BE2C (cell line): ENCODE measurements at places on chromosomes 11 and 22.
A peak's percentile ranks its signal among the peaks of the same experiment; 100 is the strongest.

DNA sequence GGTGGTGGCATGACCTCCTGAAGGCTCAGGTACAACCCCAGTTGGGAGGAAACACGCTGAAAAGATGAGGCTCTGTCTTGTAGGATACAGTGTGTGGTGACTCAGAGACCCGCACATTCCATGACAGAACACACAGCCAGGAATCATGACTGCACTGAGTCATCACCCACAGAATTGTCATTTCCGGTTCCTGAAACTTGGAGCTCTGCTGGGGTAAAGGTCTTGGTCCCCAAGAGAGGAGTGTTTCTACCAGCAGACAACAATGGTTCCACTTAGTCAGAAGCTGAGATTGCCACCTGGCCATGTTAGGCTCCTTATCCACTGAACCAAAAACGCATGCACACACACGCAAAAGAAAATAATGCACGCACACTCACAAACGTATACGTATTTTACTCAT is 31.5 kb upstream of the CYB5R3 start:
- no peak for DNase-seq

GRCh38 chr11:119236891-119237290 is 30.8 kb downstream of the CBL start:
- no peak for DNase-seq

GRCh38 chr11:69630017-69630416 is 10.9 kb upstream of the CCND1 start:
- DNase-seq: peak; percentile 60

DNA sequence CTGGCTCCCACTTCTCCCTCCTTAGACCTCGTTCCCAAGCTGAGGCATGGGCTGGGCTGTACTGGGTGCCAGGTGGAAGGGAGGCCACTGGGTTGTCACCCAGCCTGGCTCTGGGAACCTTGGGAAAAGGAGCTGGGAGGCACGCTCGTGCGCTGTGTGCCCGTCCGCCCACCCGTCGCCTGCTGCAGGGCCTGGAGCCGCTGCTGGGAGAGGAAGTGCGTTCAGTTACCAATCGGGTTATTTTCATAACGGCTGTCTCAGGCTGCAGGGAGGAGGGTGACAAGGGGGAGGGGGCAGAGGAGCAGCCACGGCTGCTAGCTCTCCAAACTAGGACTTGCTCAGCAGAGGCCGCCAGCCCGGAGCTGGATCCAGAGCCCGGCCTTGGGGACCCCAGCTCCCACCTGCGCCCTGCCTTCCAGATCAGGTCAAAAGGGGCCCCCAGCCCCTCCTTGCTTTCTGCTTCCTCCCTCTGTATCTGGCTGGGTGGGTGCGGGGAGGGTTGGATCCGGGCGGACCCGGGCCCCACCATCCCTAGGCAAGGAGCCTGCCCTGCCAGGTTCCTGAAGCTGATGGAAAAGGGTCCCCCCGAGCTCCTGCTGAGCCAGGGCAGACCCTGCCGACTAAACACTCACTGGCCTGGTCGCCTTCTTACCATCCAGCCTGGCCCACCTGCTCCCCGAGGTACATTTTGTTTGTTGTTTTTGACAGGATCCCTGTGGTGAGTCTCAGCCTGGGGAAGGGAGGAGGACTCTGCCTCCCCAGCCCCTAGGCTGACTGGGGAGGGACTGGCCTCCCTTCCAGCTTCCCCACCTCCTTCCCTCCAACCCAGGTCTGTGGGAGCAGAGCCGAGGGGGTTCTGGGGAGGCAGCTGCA is 14.3 kb downstream of the DGKZ start:
- DNase-seq: peak; percentile 63

- DNase-seq: no peak
These were observed 11.1 kb downstream of the NEAT1 start for GRCh38 chr11:65433657-65434056.

DNA sequence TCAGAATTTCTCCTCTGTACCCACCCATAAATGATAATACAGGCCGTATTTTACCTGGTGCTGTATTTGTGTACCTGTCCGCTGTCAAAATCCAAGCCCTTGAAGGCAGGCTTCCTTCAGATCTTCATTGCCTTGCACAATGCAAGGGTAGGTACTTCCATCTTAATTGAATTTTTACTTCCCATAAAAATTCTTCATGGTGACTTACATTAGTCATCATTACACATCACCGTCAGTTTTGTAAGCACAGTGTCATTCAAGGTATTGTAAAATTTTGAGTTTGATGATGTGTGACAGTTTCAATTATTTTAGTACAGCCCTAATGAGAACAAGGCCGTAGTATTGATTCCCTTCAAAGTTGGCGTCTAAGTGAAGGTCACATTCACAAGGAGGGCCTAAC is 770 bp upstream of the TSG101 start:
- no peak for DNase-seq

- no peak for DNase-seq
These were observed 1.2 kb downstream of the MICALL1 start for GRCh38 chr22:37907036-37907954.

- DNase-seq: no peak
These were observed 10.5 kb downstream of the IGSF22 start for GRCh38 chr11:18715476-18715875.

DNA sequence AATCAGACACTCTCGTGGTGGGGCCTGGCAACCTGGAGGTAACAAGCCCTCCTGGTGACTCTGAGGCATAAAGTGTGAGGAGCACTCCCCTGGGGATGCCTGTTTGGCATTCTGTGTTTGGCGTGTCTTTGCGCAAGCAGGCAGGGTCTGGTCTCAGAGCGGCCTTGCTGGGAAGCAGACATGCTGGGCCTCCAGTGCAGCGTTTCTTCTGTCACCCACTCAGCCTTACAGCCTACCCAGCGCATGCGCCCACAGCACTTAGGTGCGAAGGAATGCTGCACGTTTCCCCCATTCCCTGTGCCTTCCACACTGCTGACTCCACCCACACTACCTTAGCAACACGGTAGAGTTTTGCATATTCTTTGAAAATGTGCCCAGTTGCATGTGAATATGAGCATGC is 7.4 kb upstream of the CXCR5 start:
- DNase-seq: no peak

DNA sequence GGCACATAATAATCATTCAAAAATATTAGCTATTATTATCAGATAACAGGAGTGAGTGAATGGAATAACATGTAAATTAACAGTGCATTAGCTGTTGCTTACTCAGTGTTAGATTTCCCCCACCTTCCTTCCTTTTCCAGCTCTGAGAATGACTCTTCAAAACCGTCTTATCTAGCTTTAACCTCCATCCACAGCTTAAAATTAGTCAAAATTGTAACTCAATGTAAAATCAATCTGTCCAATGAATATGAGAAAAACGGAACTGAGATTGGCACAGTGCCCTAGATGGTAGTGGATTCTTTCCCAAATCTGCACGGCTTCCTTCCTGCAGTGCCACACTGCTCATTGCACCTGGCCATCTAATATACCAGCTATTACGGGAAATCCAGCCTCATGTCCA is 156.8 kb upstream of the BDNF start:
- DNase-seq: no peak

GRCh38 chr11:110433393-110434333 is 3.9 kb downstream of the FDX1 start:
- no peak for DNase-seq

GRCh38 chr11:7292922-7293321 is 41.2 kb downstream of the SYT9 start:
- no peak for DNase-seq

GRCh38 chr11:97157221-97157740 is 767.5 kb downstream of the JRKL start:
- no peak for DNase-seq

DNA sequence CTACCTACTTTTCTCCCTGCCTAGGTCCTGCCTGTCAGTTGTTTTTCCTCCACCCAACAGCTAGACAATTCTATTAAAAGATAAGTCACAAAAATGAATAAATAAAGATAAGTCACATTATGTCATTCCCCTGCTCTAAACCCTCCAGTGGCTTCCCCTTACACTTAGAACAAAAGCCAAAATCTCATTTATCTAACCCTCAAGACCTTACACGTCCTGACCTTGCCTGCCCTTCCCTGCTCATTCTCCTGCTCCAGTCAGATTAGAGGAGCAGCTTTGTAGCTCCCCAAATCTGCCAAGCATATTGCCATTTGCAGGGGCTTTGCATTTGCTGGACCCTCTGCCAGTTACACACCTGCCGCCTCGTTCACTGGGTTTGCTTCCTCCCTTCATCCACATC is 16.7 kb downstream of the KREMEN1 start:
- no peak for DNase-seq

- no peak for DNase-seq
These were observed 66.6 kb upstream of the MPPED2 start for GRCh38 chr11:30652801-30653200.

DNA sequence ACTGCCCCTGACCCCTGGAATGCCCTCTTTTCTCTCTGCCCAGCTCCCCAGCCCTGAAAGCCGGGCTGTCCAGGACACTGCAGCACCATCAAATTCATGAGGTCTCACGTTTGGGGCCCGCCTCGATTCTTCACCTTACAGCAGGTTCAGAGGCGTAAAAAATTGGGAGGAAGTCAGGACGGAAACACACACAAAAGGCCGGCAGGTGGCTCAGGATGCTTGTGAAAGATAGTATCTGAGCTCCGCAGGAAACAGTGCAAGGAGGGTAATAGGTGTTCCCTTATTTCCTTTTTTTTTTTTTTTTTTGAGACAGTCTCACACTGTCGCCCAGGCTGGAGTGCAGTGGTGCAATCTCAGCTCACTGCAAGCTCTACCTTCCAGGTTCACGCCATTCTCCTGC is 4.1 kb downstream of the RFPL2 start:
- DNase-seq: no peak

- no peak for DNase-seq
These were observed at the start of gene ADORA2A for GRCh38 chr22:24427500-24428164. Gene ADORA2A (plus strand): TSS chr22:24427599. CDS start chr22:24433405, 5,806 bp downstream.

DNA sequence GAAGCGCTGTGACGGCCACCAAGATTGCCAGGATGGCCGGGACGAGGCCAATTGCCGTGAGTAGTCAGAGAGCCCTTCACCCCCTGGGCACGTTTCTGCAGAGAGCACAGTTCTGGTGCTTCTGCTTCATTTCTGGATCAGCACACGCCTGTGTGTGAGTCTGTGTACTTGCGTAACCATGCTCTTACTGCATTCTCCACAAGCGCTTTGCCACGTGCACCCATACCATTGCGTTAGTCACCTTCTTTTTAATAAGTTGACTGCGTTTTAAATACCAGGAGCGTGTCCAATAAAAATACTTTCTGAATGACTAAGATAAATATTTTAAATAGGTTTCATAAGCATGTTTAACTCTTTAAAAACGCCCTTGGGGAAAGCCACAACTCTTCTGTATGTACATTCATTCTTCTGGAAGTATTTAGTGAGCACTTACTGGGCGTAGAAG is 143.0 kb upstream of the SORL1-AS1 start:
- no peak for DNase-seq

GRCh38 chr11:131770801-131771200 is 400.4 kb downstream of the NTM start:
- DNase-seq: no peak

- no peak for DNase-seq
These were observed 4.0 kb downstream of the JRKL start for GRCh38 chr11:96393753-96394348.

DNA sequence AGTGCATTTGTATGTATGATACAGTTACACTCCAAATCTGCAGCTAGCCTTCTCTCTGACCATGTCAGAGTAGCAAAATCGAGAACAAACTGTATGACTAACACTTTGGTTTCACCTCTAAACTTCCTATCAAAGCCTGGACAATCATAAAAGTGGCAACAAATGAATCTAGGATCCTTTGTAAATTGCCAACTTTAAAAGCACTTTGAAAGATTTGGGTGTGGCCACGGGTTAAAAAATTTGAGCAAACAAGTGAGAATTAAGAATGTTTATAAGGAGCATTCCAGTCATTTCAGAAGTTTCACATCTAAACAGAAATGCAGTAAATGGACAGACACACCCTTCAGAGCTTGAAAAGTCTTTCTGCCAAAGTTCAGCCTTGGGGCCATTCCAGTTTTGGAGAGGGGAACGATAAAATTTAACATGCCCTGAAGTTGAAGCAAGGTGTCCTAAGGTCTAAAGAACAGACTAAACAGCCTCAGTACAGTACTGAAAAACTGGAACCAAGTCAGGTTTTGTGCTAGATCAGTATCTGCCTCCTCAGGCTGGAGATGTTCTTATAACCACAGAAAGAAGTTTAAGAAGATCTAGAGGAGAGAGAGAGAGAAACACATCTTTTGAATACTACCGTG is 181.9 kb upstream of the BDNF start:
- no peak for DNase-seq

GRCh38 chr11:44946263-44946662 is 4.4 kb downstream of the TP53I11 start:
- no peak for DNase-seq

GRCh38 chr11:63747011-63747410 is 21.6 kb downstream of the ZFTA start:
- no peak for DNase-seq

DNA sequence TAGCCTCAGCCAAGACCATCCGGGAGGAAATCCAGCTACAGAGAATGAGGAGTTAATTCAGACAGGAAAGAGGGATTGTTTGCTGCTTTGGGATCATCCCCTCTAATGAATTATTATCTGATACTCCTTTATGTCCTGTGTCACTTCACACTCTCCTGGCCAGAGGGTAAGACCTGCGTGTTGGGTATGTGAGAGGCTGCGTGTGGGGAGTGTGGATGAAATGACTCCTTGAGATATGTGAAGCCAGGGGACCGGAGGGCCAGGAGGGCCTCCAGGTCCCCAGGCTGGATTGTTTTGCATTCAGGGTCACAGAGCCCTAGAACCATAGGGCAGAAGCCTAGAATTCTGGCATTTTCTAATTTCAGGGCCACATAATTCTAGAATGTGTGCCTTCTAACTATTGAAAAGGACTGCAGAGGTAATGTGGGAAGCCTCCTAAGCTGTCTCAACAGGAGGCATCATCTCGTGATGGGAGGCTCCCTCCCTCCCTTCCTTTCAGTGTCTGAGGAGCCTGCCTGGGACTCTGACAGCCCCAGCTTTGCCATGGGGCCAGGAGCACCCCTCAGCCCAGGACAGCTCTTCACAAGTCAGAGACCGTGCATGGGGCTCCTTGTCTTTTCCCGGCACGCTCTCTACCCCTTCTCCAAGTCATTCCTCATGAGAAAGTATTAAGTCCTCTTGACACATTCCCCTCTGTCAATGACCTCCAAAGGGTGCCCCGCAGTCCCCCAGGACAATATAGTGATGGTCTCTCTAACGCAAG is 3.7 kb downstream of the TPBGL start:
- peak; percentile 3 for DNase-seq

- no peak for DNase-seq
These were observed 35.0 kb downstream of the TPST2 start for GRCh38 chr22:26554956-26555355.

GRCh38 chr11:117914991-117915618 is 14.1 kb downstream of the TMPRSS13 start:
- no peak for DNase-seq

DNA sequence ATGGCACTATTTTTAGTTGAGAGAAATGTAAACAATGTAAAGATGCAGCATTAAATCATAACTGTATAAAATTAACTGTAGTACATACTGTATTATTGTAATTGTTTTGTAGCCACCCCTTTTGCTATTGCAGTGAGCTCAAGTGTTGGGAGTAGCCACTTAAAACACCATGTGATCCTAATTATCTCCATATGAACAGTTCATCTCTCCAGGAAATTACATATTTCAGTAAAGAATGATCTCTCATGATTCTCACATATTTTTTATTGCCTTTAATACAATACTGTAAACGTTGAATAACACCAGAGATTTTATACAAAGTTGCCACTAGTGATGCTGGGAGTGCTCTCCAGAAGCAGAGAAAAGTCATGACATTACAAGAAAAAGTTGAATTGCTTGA is 1768.6 kb downstream of the LRRC4C start:
- DNase-seq: no peak

- no peak for DNase-seq
These were observed 1.5 kb downstream of the MAFF start for GRCh38 chr22:38203090-38203810.
